Kidney capillary endothelial cell (primary cell): ENCODE measurements at places on chromosomes 7 and 10.
A peak's percentile ranks its signal among the peaks of the same experiment; 100 is the strongest.

DNA sequence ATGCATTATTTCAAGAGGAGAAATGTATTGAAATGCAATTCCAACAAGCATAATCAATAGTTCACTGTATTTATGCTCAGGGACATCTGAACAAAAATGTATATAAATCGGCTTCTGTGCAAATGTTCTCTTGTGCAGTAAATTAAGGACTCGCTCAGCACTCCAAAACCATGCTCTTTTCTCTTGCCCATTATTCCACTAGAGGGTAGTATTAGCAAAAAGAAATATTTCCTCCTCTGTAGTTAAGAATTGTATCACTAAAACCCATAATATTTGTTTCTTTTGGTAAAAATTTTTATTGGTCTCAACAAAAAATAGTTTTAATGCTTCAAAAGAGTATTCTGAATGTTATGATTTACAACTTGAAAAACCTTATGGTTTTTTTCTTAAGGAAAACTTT is 803.1 kb downstream of the PCDH15 start:
- DNase-seq: peak; percentile 2

DNA sequence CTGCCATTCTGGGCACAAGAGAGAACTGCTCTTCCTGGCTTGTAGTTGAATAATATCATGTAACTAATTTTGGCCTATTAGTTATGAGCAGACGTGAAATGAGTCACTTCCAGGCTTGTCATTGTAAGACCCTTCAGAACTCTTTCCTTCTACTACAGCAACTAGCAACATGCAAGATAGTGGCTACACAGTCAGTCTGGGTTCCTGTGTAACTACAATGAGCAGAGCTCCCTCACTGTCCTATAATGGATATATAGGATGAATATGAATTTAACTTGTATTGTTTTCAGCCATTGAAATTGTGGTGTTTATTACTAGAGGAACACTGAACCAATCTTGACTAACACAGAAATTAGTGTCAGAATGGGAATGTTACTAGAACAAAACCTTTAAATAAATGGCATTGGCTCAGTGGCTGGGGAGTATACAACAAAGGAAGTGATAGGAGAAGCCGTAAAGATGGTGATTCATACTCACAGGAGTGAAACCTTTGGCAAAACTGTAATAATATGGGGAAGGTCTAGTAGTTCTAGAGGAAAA is 2.9 kb upstream of the MTPN start:
- DNase-seq: peak; percentile 98

- no peak for DNase-seq
These were observed 658.1 kb upstream of the MGMT start for GRCh38 chr10:128808921-128809440.

DNA sequence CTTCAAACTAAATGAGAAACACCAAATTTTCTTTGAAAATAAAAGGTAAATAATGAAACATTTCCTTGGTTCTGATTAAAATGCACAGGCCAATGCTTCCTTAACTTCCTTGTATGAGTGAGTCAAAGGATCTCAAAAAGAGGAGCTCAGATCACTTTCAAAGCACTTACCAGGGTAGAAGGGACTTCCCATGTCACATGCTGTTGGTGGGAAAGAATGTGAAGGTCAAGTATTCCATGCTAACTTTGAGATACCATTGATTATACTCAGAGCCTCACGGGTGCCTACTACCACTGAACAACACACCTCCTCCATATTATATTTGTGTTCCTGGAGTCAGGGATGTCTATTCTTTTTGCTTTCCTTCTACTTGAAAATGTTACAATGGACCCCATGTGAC is 233.5 kb upstream of the KIAA1217 start:
- DNase-seq: no peak
